Panc1 (cell line): ENCODE measurements at places on chromosomes 16 and 17.

DNA sequence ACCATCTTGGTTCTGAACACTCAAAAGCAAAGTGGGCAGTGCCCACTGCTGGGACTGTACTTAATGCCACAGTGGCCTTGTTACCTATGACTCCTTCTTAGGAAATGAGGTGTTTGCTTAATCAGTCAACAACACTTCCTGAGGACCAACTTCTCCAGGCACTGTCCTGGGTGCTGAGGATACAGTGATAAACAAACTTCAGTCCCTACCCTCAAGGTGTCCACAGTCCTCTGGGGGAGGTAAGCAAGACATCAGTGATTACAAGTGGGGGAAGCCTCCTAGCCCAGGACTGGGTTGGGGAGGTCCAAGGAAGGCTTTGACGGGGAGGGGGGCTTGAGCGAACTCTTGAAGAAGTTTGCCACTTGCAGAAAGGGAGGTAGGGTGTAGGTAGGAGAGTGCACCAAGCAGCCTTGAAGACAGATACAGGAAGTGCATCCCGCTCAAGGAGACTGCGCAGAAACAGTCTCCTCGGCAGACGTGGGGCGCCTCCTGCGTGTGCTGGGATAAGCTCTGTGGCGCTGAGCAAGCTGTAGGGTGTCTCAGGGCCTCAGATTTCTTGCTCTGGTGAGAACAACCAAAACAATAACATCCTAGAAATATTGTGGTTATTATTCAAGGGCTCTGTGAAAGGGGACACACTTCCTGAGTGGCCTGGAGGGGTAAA, 2.6 kb upstream of the ABCC3 start:
- peaks cover 90% of the 10 kb centered on the region for H3K4me1 ChIP-seq
- no peaks in the 10 kb centered on the region for H3K27me3 ChIP-seq
- DNase-seq, result no peak
- peak overlapping the region; percentile 100 for H3K27ac ChIP-seq

DNA sequence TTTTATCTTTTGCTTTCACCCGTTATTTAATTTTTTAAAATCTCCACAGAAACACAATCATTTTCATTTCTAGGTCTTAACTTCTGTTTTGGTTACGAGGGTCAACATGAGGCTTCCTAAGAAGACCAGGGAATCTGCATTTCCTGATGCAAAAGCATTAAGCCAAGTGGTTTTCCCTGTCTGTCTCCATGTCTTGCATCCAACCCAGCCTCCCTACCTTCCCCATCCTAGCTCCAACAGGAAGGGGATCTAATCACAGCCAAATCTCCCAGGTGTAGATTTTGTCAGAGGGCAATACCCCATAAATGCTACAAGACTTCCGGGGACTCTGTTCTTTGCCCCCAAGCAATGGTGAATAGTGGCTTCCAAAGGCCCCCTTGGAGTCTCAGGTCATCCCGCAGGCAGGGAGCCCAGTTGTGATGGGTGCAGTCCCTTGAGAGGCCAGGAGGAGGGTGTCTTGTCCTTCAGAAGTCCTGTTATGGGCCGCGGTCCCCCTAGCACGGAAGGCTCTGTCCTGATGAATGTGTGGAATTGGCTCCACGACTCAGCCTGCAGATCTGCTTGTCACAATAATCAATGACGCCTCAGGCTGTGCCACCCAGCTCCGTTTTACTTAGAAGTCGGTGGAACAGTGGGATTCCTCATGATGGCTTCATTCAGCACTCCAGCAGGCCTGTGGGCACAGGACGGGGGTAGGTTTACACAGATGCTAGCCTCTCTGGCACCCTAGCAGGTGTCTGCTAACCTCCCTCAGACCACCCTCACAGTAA, 141.1 kb downstream of the RGS9 start:
- no peaks in the 10 kb centered on the region; the same call in 1 of the 2 replicates for H3K27me3 ChIP-seq
- peaks cover 3% of the 10 kb centered on the region; the same call in 1 of the 2 replicates for H3K4me1 ChIP-seq

- no peaks in the 10 kb centered on the region; the same call in 1 of the 2 replicates for H3K4me1 ChIP-seq
- no peak for DNase-seq
- H3K27ac ChIP-seq, result no peak overlapping the region
- H3K36me3 ChIP-seq, result no peaks in the 10 kb centered on the region
- H3K4me3 ChIP-seq, result no peak overlapping the region
These were observed 4.9 kb downstream of the MYLK3 start for GRCh38 chr16:46743232-46743719.

- no peak for DNase-seq
- 0 out of 2 replicates have a peak, but pooled peaks cover 2% of the 10 kb centered on the region for H3K27me3 ChIP-seq
- no peak overlapping the region for H3K27ac ChIP-seq
- no peaks in the 10 kb centered on the region for H3K4me1 ChIP-seq
These were observed 400.5 kb upstream of the CCL2 start for GRCh38 chr17:33854596-33854995.

DNA sequence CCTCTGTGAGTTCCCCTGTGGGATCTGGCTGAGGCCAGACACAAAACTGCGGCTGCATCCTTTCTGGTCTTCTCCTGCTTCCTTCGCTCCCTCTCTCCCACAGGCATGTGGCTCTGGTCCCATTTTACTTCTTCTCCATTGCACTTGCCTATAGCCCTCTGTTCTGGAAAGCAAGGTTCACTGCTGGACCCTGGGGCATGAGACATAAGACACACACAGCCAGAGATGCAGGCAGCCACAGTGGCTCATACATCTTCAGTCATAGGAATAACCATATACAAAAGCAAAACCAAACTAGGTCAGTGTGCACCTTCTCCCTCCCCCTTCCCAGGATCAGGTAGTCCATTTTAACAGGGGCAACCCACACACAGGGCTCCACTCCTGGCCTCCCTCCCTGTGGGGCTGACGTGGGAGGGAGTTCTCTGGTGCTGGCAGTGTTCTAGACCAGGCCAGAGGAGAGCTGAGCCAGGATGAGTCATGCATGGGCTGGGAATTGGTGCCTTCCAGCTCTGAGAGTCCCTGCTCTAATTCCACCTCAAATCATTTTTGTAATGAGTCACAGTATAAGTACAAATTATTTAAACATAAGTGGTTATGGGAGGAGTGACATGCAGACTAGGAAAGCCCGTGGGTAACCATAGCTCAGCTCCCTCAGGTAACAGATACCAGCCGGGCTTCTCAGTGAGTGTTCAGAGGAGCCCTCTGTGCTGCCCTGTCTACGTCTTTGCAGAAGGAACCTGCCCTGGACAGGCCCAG, 58.0 kb downstream of the ASIC2 start:
- no peak overlapping the region for H3K4me3 ChIP-seq
- H3K36me3 ChIP-seq, result no peaks in the 10 kb centered on the region
- peak overlapping the region; percentile 18 for H3K27ac ChIP-seq
- no peaks in the 10 kb centered on the region for H3K27me3 ChIP-seq
- DNase-seq, result peak; percentile 60

- no peaks in the 10 kb centered on the region for H3K36me3 ChIP-seq
- H3K27ac ChIP-seq, result no peak overlapping the region
- H3K4me1 ChIP-seq, result peaks cover 3% of the 10 kb centered on the region; the same call in 1 of the 2 replicates
- H3K27me3 ChIP-seq, result no peaks in the 10 kb centered on the region
These were observed 39.9 kb downstream of the CDH1 start for GRCh38 chr16:68776821-68777485.

DNA sequence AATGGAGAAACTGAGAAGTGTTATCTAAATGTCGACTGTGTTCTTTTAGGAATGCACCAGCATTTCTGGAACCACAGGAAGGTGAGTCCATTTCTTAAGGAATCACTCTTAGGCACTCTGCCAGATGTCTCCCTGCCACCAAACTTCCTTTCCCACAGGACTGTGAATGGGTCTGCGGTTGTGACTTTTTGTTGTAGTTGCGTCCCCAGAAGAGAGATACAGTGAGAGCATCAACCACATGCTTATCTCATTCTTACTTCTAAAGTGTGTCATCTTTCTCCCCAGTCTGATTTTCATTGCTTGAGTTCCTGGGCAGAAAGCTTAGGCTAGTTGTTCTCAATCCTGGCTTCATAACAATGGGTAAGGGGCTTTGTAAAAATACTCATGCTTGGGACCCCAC, 13.4 kb downstream of the ITPRIPL2 start:
- H3K4me3 ChIP-seq, result no peak overlapping the region
- H3K36me3 ChIP-seq, result no peaks in the 10 kb centered on the region
- no peak for DNase-seq
- H3K27ac ChIP-seq, result no peak overlapping the region
- peaks cover 35% of the 10 kb centered on the region for H3K4me1 ChIP-seq

- H3K27me3 ChIP-seq, result no peaks in the 10 kb centered on the region
- H3K27ac ChIP-seq, result no peak overlapping the region
- H3K4me3 ChIP-seq, result no peak overlapping the region
- DNase-seq, result no peak
- no peaks in the 10 kb centered on the region for H3K36me3 ChIP-seq
These were observed 11.8 kb downstream of the SIAH1 start for GRCh38 chr16:48373258-48374029.

DNA sequence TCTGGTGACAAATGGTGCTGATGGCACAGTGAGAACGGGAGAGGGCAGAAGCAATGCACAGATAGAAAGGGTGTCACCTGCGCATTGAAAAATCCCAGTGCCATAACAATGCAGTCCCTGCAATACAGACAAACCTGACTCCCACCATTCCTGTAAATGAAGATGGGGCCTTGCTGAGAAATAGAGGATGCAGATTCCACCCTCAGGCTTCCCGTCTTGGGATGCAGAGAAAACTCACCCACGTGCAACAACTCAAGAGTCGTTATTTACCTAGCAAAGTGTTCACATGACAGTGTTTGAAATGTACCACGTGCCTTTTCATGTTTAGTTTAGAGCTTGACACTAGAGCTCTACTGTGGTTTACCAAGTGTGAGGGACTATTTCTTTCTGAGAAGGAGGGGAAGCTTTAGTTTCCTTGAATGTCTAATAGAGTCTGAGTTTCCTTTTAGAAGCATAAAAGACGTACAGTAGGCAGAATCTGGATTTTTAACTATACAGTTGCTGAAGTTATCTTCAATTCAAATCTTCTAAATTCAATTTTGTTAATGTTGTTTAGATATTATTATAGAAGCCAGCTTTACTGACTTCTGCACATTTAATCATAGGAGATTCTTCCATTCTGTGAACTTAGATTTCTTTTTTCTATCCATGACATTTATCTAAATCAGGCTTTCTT, 35.6 kb downstream of the WWOX start:
- H3K27ac ChIP-seq, result no peak overlapping the region
- DNase-seq, result no peak
- no peaks in the 10 kb centered on the region for H3K4me1 ChIP-seq
- H3K36me3 ChIP-seq, result no peaks in the 10 kb centered on the region
- no peak overlapping the region for H3K4me3 ChIP-seq

- DNase-seq, result no peak
- no peaks in the 10 kb centered on the region for H3K4me1 ChIP-seq
- H3K27me3 ChIP-seq, result no peaks in the 10 kb centered on the region
- no peaks in the 10 kb centered on the region for H3K36me3 ChIP-seq
- H3K27ac ChIP-seq, result no peak overlapping the region
These were observed 117.5 kb downstream of the BANP start for GRCh38 chr16:88068476-88069396.
